ENCODE measurements at places on chromosomes 16 and 17.
A peak's percentile ranks its signal among the peaks of the same experiment; 100 is the strongest.

DNA sequence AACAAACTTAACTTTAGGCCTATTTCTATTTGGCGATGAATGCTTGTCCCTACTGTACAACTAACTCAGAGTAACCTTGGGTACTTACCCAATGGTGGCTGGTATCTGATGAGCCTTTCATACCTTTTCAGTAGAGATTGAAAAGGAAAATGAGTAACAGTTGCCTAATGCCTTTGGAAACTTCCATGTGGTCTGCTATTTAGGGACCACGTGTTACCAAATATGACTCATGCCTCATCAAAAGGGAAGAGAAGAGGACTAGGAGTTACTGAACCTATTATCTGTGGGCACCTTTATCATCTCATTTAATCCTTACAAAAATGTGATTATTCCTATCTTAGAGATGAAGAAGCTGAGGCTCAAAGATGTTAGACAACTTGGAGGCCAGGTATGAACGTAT is 8.1 kb downstream of the MYOCD start:
- no peak for ATAC-seq

DNA sequence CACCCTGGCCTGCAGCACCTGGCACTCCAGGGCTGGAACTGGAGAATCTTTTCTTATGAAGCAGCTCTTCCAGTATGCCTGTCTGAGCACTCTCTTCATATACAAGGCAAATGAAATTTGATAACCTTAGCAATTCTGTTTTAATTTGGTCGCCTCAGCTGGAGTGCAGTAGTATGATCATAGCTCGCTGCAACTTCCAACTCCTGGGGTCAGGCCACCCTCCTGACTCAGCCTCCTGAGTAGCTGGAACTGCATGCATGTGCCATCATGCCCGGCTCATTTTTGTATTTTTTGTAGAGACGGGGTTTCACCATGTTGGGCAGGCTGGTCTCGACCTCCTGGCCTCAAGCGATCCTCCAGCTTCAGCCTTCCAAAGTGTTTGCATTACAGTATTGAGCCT is 140.8 kb upstream of the CHMP6 start:
- ATAC-seq, result no peak

DNA sequence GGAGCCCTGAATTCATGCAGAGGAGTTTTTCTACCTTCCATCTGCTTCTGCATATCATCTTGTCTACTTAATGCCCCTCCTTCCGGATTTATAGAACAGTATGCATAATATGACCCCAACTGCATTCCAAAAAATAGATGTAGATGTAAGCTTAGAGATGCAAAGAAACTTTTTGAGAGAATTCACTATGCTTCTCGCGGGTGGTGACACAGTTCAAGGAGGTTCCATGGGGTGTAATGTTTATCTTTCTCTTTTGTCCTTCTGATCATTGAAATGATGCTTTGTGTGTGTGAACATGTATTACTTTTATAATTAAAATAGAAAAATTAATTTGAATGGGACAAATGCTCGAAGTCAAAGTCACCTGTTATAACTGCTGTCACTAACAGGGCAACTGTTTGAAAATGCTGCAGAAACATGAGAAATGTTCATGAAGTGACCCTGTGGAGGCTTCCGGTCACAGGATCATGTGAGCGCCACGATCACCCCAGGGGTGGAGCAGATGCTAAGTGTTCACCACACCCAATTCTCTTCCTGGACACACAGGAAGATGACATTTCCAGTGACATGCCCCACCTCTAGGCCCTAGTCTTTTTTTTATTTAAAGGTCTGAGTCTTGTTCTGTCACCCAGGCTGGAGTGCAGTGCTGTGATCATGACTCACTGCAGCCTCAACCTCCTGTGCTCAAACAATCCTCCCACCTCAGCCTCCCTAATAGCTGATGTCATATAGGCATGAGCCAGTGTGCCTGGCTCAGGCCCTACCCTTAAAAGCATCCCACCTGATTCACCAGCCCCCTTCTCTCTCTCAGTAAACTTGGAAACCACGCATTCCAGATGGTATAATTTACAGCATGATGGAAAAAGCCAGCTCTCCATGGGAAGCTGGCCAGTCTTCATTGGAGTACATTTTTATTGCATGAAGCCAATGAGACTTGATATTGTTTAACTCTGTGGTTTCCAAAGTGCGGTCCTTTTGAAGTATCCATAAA is 21.0 kb upstream of the AGRP start:
- ATAC-seq, result peak; percentile 84

- ATAC-seq, result no peak
Measured at GRCh38 chr16:49574826-49575225, 201.2 kb downstream of the C16orf78 start.

GRCh38 chr17:75365009-75365930 is 40.2 kb downstream of the GRB2 start:
- ATAC-seq, result no peak

GRCh38 chr17:44310188-44310587 is 1.8 kb downstream of the RUNDC3A start:
- ATAC-seq, result no peak

DNA sequence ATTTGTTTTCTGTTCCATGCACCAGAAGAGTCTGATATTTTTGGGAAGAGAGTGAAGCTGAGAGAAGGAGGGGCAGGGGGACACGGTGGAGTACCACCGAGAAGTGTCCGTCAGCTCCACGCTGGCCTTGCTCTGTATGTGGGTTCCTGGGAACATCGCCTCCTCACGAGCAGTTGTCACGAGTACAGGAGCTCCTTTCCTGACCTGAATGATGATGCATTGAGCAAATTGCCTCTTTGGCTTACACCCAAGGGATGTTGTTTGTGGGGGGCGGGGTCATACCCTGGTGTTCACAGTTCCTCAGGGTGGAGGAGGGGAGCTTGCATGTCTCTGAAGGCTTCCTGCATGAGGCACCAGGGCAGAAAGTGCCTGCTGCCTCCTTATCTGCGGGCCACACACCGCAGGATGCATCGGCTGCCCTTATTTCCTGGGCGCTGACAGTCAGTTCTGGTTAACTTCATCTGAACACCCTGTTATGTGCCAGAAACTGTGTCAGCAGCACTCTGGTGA is 36.2 kb downstream of the RGS9 start:
- no peak for ATAC-seq

DNA sequence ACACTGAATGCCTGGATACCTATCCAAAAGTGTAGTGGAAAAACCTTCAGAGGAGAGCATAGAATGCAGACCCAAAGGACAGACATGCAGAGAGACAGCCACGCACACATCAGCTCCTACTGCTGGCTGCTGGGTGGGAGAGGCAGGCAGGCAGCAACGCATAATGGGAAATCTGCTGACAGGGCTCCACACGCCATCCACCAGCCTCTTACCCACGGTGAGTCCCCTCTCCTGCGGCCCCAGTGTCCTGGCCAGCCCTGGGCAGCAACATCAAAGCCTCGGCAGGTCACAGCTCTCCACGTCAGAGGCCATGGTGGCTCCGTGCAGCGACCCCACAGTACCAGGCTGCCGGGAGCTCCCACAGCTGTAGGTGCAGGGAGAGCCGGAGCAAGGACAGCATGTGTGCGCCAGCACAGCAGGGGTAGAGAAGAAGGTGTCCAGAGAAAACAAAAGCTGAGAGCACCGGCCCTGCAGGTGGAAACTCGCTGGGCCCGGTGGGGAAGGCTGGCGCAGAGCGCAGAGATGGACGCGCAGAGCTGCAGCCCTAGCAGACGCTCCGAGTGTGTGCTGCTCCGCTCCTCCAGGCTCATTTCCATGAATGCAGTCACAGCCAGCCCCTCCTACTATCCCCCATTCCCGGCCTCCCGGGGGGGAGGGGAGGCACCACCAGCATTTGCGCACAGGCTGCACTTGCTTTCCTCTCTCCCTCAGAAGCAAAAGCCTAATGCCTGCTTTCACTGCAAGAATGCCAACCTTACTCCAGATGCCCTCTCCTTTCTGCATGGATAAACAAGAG is 58.9 kb downstream of the CYTH1 start:
- ATAC-seq, result peak; percentile 55

- ATAC-seq, result no peak
Measured at GRCh38 chr17:45240905-45241327, 19.2 kb downstream of the FMNL1 start.

DNA sequence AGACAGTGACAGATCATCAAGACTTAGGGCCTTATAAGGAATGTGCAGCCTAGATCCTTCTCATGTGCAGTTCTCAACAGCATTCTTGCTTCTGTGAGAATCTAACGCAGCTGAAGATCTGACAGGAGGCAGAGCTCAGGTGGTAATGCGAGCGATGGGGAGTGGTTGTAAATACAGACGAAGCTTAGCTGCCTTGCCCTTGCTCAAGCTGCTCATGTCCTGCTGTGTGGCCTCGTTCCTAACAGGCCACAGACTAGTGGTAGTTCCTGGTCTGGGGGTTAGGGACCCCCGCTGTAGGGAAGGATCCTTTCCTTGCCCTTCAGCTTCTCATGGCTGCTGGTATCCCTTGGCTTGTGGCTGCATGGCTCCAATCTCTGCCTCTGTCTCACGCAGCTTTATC is 10.3 kb upstream of the NTN1 start:
- ATAC-seq, result no peak

- no peak for ATAC-seq
Measured at GRCh38 chr17:51132964-51133319, 12.3 kb upstream of the SPAG9 start.

DNA sequence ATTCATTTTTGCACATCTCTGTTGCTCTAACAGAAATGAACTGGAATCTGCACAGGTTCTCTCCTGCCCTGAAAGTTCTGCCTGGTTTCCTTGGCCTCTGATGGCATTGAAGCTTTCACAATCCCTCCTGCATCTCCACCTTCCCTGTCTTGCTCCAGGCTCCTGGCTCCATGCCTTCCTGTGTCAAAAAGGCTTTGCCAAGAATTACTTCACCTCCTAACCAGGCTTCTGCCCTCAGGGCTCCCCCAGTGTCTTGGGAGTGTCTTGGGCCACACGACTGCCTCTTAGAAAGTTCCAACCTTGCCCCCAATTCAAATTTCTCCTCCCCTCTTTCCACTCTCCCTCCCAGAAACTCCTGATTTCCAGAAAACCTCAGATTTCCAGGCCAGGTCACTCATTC is 37.0 kb upstream of the DNAH9 start:
- ATAC-seq, result no peak

- ATAC-seq, result no peak
Measured at GRCh38 chr16:55469821-55470532, 9.0 kb upstream of the MMP2 start.

GRCh38 chr17:13415871-13416416 is 185.8 kb downstream of the HS3ST3A1 start:
- ATAC-seq, result no peak

DNA sequence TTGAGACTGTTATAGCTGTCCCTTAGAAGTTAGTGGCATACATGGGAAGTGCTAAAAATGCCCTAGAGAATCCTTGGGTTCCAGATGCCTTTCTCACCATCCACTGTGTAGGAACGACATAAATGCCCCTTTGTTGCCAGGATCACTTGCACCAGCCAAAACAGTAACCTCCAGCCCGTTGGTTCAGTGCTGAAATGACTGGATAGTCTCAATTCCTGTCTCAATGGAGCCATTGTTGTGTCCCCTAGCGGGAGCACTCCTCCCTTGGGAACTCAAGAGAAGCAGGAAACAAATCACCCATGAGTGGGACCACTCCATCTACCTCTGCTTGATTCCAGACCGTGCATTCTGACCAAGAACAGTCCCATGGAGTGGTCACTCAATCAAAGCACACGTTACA is 23.1 kb downstream of the MPHOSPH6 start:
- ATAC-seq, result no peak

- no peak for ATAC-seq
Measured at GRCh38 chr16:88298833-88299745, 83.7 kb upstream of the ZNF469 start.

DNA sequence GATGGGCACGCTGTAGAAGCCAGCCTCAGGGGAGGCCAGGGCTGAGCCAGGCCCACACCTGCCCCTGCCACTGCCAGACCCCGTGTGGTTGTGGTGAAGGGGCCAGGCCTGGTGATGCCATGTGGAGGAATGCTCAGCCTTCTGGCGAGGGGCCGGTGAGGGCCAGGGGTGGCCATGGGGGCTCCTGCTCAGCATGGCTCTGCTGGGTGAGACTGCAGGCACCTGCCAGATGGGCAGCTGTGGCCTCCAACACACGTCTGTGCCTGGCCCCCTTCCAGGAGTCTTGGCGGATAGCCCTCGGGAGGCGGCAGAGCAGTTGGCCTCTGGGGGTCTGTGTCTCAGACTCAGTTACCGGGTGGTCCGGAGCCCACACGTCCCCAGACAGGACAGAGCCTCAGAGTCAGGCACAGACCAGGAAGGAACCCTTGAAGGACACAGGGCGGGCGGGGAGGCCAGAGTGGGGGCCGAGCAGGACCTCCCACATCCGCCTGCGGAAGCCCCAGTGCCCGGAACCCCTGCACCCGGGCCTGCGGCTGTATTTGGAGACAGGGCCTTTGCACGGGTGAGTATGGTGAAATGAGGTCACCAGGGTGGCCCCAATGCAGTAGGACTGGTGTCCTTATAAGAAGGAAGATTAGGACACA is 22.5 kb upstream of the CHMP6 start:
- ATAC-seq, result peak; percentile 20

- no peak for ATAC-seq
Measured at GRCh38 chr17:41555105-41555887, 16.6 kb downstream of the KRT9 start.

- ATAC-seq, result no peak
Measured at GRCh38 chr16:15970743-15971439, 21.5 kb downstream of the ABCC1 start.

DNA sequence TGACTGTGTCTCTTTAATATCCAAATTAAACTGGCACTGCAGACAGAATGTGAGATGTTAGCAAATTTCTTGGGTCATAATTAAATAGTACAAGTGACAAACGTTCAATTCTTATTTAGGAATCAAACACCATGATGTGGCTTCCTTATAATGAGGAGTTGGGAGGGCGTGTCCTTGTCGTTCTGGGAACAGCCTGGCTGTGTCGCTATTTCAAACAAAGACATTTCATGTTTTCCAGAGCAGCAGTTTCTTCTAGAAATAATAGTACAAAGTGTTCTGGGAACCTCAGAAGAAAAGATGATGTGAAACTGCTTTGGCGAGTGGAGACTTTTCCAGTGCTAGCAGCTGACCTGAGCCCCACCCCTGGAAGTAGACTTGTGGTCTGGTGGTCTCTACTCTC is 301.7 kb upstream of the N4BP1 start:
- ATAC-seq, result no peak

DNA sequence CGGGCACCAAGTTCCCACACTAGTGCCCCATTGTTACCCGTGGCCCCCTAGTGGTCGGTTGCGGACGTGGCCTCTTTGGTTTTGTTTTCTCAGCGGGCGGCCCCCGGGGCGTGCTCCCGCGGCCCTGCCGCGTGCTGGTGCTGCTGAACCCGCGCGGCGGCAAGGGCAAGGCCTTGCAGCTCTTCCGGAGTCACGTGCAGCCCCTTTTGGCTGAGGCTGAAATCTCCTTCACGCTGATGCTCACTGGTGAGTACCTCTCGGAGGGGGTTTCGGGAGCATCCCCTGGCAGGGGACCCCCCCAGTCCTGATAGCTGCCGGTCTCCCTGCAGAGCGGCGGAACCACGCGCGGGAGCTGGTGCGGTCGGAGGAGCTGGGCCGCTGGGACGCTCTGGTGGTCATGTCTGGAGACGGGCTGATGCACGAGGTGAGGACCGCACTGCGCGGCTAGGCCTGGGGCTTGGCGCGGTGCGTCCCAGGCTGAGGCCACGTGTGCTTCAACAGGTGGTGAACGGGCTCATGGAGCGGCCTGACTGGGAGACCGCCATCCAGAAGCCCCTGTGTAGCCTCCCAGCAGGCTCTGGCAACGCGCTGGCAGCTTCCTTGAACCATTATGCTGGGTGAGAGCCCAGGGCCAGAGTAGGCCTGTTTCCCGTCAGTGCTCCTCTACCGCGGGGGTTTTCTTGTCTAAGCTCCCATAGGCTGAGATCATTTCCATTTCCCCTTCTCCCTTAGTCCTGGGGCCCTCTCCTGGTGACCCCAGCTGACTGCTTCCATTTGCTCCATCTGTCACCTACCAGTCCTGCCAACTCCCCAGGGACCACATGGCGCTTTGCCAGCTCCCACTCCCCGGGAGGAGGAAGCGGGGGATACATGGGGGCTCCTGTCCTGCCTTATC is 1.7 kb downstream of the SPHK1 start:
- peak; percentile 42 for ATAC-seq
